Karpas-422 (cell line): ENCODE measurements at places on chromosomes 1 and 21.

- DNase-seq, result no peak
Observed at GRCh38 chr1:56532350-56532683, 47.0 kb downstream of the PLPP3 start.

DNA sequence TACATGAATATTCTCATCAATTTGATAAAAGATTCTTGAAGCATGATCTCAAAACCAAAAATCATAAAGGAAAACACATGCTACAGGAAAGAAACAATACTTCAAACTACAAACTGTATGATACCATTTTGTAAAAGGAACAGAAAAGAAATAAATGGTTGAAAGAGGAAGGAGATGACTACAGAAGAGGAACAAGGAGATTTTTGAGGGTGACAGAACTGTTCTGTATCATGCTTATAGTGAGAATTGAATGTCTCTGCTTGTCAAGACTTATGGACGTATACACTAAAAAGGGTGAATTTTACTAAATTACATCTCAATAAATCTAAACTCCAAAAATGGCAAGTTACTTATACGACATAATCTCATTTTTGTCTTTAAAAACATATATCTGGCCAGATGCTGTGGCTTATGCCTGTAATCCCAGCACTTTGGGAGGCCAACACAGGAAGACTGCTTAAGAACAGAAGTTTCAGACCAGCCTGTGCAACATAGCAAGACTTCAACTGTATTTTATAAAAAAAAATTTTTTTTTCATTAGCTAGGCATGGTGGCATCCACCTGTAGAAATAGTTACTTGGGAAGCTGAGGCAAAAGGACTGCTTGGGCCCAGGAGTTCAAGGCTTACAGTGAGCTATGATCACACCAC lies 125.4 kb downstream of the EIF4G3 start:
- peak; percentile 50 for DNase-seq

DNA sequence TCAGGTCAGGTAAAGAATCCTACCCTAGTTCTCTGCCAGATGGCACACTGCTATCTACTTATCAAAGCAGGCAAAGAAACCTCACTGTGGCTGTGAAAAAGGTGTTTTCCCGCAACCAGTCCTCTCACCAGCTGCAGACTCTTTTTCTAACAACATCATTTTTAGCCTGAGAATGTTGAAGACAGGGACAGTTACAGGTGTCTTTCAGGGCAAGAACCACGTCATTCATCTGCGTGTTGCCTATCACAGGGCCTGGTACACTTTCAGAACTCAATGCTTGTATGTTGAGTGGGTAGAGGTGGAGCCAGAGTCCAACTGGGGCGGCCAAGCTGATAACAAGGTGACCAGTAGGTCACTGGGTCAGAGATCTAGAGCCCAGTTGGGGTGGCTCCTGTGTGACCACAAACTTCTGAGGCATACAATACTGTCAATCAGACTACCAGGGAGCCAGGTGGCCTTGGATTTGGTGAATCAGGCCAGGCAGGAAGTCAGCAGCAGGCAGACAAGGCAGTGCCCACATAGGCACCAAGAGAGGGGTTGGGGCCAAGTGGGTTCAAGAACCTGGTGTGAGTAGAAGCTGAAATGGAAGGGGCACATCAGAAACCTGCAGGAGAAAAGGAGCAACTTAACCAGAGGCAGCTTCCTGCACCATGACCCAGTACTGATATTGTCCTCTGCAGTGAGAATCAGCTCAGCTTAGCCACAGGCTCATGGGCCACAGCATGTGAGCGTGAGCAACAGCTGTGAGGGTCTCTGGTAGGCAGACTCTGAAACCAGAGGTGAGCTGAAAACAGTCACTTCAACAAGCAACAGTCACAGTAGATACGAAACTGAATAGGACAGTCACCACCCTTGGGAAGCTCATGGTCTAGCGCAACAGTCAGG lies 123.6 kb downstream of the DTL start:
- no peak for DNase-seq

DNA sequence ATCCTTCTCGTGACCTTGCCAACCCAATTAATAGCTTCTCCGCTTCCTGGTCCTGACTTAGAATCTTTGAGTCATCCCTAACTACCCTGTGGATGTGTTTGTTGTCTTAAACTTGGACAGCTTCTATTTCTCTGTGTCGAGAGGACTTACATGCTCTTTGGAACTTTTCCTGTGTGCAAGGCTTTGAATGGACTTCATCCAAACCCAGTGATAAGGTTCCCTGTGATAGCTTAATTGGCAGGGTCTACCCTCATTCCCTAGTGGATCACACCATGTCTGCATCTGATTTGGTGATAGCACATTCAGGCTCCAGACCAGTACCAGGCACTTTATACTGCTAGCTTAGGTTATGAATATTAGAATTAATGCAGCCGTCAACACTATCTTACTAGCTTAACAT lies 378.2 kb upstream of the KAZN start:
- no peak for DNase-seq

DNA sequence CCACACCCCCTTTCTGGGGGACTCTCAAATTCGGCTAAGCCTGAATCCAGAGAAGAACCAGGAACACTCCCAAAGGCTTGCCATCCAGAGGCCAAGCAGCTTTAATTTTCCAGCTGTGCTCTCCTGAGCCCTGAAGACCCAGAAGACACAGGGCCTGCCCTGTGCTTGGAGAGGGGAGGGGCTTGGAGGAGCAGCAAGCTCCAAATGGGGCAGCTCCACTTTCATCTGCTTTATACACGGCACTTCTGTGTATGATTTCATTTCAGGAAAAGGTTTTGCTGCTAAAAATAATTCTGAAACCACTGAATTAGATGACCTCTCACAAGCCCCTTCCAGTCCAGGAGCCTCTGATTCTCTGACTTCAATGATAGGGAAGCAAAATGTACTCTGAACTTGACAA lies 39.2 kb upstream of the CTTNBP2NL start:
- DNase-seq, result no peak

DNA sequence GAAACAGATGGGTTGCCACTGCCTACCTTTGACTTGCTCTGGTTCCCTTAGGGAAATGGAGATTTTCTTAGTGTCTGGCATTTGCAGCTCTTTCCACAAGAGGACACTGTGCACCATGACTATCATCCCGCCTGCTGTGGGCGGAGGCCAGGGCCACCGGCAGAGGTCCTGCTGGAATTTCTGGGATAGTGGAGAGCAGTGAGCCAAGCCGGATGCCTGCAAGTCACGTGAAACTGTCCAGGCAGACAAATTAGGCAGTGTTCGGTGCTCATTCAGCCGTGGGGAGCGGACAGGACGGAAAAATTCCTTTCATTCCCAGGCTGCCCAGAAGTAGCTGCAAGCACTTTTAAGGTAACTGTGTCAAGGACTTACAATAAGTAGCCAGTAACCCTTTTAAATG lies 43.4 kb downstream of the IGSF5 start:
- peak; percentile 48 for DNase-seq

- no peak for DNase-seq
Observed at GRCh38 chr1:24981631-24982005, 51.5 kb upstream of the RUNX3 start.

DNA sequence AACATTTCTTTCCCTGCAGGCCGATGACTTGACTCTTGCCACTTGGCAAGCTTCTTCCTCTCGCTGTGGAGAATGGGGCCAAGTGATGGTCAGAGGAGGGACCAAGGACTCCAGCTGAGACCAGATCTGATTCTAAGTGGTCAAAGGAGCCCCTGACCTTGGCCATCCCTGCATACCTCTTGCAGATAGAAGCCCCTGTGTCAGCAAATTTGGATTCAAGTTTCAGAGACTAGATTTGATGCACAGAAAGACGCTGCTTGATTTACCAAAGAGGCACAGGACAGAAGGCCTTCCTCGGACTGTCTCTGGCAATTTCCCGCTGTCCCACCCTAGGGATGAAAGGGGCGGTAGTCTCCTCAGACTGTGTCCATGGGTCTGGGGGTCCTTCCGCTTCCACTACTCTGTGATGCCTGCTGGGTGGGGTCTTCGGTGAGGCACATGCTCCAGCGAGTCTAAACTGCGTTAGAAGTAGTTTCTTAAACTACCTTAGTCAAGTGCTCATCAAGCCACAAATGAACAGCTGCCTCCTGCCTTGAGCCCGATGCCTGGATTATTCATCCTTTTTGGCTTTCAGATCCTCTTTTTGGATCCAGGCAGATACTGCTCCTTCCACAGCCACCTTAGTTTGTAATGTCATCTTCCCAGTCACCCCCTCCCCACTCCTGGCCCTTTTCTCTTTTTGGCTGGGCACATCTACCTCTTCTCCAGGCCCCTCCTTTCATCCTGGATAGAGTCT lies 31.8 kb upstream of the RBM15 start:
- no peak for DNase-seq

DNA sequence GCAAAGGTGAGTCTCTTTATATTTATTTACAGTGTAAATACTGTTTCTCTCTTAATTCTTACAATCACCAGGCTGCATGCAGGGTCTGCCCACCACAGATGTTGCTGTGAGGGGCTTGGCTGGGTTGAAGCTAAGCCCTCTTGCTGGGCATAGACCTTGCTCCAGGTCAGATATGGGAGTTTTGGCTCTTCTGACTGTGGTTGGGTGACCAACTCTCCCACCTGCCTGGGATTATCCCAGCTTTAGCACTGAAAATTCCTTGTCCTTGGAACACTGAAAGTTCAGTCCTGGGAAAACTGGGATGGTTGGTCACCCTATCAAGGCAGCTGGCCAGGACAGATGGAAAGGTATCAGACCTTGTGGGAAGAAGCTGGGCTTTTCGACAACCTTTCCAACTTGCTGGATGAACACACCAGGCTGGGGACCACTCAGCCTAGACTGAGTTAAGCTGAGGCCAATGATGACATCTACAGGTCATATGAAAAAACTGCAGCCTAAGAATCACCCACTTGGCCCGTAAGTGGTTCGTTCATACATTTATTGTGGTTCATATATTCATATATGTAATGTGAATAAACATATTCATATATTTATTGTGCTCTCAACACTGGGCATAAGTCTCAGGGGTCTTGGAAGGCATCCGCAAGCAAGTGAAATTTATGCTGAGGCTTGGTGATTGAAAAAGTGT lies 26.6 kb upstream of the HPDL start:
- peak; percentile 89 for DNase-seq

- DNase-seq, result no peak
Observed at GRCh38 chr1:117127795-117128194, 6.2 kb upstream of the TRIM45 start.

DNA sequence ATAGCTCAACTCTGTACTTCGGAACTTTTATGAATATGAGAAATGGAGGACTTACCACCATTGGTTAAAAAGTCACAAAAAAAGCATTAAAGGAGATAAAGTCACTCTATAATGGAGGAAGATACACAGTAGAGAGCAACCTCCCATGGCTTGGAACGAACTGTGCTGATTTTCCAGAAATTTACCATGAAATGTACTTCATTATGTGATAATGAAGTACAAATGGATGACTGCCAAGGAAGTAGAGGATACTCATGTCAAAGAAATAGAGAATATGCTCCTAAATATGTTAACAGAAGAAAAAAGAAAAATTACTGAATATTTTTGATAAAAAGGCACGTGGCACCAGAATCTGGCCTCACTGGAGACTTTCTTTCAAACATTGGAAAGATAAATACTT lies 23.6 kb upstream of the PLA2G2E start:
- no peak for DNase-seq

DNA sequence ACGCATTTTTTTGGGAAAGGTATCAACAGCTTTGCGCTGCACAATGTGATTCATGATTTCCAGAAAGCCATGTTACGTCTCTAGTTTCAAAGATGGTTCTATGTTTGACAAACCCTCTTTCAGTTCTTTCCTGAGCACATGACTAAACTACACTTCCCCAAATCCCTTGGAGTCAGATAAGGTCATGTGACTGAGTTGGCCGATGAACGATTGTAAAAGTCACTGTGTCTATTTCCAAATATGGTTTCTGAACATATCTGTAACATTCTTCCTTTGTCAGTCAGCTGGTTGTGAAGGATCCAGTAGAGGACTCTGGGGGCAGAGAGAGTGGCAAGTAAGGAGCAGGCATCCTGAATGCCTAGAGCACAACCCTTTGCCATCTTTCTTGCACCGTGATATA lies 35.4 kb downstream of the TMPRSS15 start:
- DNase-seq, result no peak

GRCh38 chr21:45846373-45847160 lies 135.0 kb upstream of the COL6A1 start:
- no peak for DNase-seq

- DNase-seq, result peak; percentile 82
Observed at GRCh38 chr1:151157067-151157531, 650 bp downstream of the TNFAIP8L2 start.

DNA sequence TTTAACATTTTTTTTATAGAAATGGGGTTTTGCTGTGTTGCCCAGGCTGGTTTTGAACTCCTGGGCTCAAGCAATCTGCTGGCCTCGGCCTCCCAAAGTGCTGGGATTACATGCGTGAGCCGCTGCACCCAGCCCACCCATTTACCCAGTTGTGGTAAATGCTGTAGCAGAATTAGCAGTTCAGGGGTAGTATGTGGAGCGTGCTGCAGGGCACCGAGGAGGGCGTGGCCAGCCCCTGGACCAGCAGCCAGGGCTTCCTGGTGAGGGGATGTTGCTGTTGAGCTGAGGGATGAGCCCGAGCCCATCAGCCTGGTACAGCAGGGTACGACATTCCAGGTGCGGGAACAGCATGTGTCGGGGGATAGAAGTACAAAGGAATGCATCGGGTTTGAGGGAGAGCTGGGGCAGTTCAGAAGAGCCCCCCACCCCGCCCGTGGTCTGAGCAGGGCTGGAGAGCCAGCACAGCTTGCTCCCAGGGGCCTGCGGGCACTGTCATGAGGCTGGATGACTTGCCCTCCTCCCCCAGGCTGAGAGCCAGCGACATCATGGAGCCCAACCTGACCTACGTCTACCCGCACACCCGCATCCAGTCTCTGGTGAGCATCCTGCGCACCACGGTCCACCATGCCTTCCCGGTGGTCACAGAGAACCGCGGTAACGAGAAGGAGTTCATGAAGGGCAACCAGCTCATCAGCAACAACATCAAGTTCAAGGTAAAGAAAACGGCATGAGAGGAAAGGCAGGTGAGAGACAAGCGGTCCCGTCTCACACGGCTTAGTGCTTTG lies 11.9 kb downstream of the NPPA start:
- DNase-seq, result no peak

DNA sequence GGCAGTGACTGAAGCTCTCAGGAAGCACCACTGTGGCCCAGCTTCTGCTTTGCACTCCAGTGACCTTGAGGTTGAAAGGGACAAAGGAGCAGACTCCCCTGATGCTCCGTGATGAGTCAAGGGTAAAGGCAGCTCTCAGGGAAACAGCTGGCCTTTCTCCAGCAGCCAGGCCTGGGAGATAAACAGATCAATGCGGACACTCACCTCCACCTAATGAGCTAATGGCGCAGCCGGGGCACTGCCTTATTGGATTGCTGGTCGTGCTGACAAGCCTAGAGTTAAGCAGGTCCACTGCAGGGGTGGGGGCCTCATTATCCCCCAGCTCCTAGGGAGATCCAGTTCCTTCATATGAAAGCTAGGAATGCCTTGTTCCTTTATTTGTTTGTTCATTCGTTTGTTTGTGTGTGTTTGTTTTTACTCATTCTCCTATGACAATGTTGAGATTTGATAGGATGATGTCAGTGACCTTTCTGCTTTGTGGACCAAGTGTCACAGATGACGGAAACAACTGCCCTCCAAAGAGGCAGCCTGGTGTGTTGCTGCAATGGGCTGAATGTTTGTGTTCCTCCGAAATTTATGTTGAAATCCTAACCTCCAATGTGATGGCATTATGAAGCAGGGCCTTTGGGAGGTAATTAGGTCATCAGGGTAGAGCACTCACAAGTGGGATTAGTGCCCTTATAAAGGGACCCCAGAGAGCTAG lies 141.4 kb upstream of the BEND5 start:
- no peak for DNase-seq

GRCh38 chr21:36684957-36685714 lies 13.8 kb upstream of the SIM2 start:
- DNase-seq, result no peak

GRCh38 chr1:70963374-70963773 lies 84.2 kb downstream of the PTGER3 start:
- DNase-seq, result peak; percentile 54
